ENCODE measurements at places on chromosomes 5 and 9.

DNA sequence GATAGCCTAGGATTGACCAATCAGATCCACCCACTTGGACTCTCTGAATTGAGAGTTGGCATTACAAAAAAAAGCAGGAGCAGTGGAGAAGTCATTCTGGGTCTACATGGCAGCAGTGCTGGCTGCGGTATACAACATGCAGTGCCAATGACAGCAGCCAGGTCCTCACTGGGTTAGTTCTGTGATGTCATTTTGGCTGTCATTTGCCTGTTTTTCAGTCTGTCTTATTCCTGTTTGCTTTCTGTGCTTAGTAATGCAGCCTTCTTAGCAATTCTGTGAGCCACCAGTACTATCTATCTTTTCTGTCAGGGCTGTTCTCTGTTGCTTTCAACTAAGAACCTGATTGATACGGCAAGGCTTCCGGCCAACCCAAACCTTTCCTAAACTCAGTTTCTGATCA, 471.8 kb downstream of the BNC2 start:
- no peak for DNase-seq

DNA sequence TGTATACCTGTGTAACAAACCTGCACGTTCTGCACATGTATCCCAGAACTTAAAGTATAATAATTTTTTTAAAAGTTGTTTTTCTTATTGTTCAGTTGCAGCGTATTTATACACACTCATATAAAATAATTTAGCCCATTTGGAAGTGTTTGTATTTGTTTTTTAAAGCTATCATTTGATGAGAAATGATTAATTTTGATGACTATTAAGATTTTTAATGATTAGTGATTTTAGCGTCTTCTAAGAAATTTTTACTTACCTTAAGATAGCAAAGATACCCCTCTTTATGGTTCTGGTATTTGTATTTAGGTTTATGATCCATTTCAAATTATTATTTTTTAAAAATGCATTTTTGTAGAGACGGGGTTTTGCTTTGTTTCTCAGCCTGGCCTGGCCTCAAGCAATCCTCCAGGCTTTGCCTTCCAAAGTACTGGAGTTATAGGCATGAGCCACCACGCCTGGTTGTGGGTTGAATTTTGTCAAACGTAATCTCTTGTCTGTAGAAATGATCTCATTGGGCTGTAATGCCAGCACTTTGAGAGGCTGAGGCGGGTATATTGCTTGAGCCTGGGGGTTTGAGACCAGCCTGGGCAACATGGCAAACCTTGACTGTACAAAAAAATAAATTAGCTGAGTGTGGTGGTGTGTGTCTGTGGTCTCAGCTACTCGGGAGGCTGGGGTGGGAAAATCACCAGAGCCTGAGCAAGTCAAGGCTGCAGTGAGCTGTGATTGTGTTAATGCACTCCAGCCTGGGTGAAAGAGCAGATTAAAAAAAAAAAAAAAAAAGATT, 26.9 kb downstream of the CSNK1G3 start:
- no peak for DNase-seq

- DNase-seq = no peak
Observed at GRCh38 chr9:17986595-17986994, 407.7 kb downstream of the SH3GL2 start.

DNA sequence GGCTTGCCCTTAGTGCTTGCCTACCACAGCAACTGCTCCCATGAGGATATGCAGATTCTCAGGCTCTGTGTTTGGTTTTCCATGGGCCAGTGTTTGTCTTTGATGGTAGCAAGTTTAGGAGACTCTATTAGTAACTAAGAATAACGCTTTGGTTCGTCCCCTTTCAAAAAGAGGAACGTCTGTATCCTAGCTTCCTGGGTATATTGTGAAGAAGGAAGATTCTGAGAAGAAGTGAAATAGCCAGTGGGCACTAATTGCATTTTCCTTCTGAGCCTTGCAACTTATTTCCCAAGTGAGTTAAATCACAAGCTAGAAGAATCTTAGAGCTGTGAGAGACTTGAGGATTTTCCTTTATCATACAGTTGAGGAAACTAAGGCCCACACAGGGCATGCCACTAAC, 376.8 kb downstream of the PIK3R1 start:
- no peak for DNase-seq

DNA sequence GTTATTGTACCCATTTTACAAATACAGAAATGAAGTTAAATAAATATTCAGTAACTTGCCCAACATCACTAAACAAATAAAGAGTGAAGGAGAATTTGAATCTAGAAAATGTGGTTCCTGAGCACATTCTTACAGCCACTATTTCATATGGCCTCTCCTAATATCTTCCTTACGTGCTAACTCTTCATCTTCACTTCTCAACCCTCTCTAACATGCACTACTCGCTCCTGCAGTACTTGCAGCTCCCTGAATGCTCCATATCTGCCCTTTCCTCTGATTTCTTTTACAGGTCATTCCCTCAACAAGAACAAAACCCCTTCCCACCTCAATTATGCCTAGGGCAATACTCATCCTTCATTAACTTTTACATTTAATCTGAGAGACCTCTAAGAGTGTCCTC, 711.5 kb downstream of the CETN3 start:
- DNase-seq = no peak

- DNase-seq = no peak
Observed at GRCh38 chr5:139193928-139194327, 4.2 kb downstream of the SIL1 start.

- DNase-seq = peak; percentile 1
Observed at GRCh38 chr5:52007230-52007858, 624.1 kb downstream of the ISL1 start.

DNA sequence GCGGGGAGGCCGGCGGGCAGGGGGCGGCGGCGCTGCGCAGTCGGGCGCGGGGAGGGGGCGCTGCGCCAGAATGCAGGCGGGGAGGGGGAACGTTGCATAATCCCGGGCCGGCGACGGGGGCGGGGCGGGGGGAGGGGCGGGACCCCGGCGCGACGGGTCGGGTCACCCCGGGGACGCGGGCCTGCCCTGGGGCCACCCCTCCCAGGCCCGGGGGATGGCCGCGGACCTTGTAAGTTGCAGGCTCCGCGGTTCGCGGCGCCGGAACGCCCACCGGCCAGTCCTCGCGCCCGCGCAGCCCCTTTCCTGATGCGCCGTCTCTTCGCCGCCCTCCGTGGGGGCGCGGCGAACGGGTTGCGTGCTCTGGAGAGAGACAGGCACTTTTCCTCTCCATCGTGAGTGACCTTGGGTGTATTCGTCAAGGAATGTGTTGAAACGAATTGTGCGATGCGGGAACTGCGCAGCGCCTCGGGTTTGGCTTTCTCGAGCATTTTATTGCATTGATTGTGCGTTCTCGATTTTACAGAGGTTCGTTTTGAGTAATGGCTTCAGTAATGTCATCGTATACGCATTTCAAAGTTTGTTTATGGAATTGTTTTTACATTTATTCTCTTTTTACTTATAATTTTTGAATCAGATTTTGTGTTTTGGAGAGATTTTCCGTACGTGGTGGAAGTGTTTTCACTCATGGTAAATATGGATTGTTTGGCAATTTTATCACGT, 802 bp downstream of the SPIN1 start:
- peak; percentile 18 for DNase-seq

DNA sequence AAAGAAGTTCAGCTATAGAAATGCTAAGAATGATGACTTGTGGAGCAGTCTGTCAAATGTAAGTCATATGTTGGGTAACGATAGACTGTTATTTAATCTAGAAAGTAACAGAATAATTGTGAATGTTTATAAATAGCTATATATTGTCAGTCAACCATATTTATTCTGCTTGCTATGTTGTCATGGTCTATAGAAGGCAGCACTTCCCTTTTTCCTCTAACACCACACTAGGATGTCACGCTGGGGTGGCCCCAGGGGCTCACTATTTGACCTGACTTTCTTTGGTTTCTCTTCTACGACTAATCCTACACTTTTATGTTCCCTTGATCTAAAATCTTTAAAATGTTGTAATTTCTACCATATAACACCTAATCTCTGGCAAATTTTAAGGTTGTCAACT, 20.5 kb downstream of the ERAP2 start:
- DNase-seq = no peak

GRCh38 chr5:181211208-181211607, 6.2 kb upstream of the TRIM7 start:
- no peak for DNase-seq

DNA sequence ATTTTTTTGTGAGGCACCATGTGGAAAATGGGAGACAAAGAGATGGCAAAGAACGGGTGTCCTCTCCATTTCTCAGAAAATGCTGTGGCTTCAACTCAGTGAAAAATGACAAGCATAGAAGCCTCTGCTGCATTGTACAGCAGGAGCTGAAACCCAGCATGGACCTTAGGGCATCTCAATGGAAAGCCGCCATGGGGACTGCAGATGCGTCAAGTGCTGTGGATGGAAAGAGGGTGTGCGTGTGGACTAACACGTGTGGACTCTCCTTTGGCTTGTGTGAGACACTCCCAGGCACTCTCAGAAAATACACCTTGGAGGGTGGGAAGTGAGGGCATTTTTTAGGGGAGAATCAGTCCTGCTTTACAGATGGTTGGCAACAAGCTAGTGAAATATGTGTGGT, 2.2 kb upstream of the GLRX start:
- no peak for DNase-seq

DNA sequence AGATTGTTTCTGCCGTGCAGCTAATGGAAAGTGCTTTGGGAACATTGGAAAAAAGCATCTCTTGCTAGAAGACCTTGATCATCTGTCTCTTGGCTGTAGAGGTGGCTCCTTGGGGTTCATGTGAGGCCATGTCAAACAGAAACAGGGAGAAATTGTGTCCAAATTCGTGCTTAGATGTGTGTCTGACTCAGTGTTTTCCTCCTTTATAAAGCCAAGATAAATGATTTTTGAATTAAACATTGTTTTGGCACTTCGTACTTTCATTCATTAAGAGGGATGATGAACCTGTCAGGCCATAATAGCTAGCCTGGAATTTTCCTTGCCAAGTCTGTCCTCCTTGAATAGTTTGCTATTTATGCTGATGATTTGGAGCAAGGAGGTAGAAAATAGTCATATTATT, 143.8 kb downstream of the FBXL7 start:
- DNase-seq = no peak

Measured in NCI-H526 treated with DMSO at 0.1 percent for 48 hours (cell line).